ENCODE measurements at places on chromosomes 12 and 14.

DNA sequence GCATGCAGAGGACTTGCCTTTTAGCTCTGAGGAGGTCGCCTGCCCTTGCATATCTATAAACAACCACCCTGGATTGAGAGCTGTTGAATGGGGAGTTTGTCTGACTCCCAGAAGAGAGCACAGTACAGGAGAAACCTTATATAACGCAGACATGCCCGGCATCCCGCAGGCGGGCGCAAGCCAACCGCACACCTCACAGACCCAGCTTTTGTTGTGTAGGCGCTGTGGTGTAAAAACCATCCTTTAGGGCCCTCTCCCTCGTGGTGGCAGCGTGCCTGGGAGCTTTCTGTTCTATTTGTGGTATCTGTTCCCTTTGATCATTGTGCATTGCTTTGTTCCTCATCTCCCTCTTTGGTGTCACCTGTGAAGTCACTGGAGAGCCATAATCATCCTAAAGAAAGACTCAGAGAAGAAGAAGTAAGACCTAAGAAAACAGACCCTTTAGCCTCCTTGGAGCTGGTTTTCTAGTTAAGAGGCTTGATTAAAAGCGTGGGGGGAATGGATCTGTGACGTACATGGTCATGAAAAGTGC lies 77.7 kb downstream of the ETV6 start:
- DNase-seq, result no peak

DNA sequence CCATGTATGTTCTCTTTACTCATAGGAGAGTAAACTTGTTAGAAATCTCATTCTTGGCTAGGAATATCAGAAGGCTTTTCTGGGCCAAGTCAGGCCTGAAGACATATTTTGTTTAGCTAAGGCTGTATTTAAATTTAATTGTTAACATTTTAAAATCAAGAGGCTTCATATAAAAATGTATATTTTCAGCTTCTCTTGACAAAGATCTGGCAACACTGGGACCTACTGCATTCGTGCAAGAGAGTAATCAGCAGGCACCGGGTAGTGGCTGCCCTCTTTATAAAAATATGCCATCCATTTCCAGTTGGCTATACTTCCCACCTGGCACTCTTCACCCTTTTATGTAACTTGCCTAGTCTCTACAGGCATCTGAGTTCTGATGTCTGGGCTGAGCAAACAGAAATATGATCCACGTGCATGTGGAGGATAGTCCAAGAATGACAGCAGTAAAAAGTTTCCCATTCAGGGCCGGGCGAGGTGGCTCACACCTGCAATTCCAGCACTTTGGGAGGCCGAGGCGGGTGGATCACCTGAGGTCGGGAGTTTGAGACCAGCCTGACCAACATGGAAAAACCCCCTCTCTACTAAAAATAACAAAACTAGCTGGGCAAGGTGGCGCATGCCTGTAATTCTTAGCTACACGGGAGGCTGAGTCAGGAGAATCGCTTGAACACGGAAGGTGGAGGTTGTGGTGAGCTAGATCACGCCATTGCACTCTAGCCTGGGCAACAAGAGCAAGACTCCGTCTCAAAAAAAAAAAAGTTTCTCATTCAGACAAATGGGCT lies 2.0 kb upstream of the SOS2 start:
- DNase-seq, result no peak

DNA sequence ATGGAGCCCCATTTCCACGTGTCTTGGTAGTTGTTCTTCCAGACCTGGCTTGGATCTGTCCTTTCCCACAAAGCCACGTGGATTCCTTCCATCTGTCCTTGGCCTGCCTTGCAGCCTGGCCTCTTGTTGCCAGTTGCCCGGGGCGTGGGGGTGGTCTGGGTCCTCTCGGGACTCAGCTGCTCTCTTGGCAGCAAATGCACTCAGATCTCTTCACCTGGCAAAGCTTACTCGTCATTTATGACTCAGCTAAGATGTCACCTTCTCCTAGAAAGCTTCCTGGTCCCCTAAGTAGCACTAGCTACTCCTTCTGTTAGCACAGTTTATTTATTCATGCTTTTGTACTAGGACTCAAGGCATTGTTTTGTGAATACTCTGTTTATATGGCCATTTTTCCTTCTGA lies 13.6 kb downstream of the PLEKHG3 start:
- DNase-seq, result no peak

GRCh38 chr14:65040666-65041433 lies 54.2 kb downstream of the FNTB start:
- no peak for DNase-seq

DNA sequence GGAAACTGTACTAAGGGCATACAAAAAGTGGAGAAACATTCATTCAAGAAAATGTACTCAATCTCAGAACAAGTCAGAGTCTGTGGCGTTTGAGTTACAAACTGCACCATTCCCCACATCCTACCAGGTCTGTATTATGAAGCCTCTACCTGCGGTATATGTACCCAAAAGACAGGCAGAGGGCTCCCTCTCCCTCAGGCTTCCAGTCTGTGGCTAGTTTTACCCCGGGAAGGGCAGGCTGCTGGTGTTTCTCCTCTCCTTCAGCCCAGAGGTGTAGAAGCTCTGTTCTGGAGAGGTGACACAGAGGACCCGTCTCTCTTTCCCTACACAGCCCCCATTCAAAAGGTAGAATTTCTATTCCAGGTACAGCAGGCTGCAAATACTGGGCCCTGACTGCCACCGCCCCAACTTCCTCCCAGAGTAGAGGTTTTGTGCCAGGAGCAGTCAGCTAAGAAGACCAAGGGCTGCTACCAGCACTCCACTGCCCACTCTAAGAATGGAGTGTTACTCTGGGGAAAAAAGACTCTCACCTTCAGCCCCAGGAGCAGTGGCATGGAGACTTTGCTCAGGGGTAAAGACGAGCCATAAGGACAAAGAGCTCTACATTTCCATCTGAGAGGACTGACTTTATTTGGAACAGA lies 39.4 kb downstream of the PARP11 start:
- DNase-seq, result no peak

DNA sequence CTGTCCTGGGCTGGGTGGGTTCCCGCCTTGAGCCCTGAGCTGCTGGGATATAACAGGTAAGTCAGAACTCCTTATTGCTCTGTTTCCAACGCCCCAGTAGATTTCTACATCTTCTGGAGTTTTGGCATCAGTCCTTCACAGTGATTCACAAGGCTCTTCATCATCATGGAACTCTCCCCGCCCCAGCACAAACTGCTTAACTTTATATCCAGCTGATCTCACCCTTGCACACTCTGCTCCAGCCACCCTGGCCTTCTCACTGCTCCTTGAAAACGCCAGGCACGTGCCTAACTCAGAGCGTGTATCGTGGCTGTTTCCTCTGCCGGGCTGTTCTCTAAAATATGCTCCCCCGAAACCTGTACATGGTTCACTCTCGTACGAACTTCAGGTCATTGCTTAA lies 264.9 kb downstream of the NOVA1 start:
- no peak for DNase-seq
